ENCODE measurements at places on chromosomes 6 and 20.

- no peak for DNase-seq
Measured at GRCh38 chr6:6751619-6752023, 163.1 kb downstream of the LY86 start.

DNA sequence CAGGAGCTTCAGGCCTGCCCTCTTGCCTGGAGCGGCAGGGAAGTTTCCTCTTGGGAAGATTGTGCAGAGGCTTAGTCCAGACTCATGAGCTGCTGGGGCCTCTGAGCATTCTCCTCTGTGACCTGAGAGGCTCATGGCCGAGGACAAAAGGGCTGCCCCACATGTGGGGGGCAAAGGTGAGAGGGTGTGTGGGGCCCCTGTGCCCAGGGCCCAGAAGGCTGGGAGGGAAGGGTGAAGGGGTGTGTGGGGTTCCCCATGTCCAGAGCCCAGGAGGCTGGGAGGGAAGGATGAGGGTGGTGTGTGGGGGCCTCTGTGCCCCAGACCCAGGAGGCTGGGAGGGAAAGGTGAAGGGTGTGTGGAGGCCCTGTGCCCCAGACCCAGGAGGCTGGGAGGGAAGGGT lies 50.8 kb upstream of the SLC22A1 start:
- no peak for DNase-seq

GRCh38 chr20:35511814-35512420 lies 17.5 kb downstream of the C20orf173 start:
- DNase-seq = no peak

GRCh38 chr6:106613590-106613989 lies 15.7 kb downstream of the RTN4IP1 start:
- DNase-seq = no peak

DNA sequence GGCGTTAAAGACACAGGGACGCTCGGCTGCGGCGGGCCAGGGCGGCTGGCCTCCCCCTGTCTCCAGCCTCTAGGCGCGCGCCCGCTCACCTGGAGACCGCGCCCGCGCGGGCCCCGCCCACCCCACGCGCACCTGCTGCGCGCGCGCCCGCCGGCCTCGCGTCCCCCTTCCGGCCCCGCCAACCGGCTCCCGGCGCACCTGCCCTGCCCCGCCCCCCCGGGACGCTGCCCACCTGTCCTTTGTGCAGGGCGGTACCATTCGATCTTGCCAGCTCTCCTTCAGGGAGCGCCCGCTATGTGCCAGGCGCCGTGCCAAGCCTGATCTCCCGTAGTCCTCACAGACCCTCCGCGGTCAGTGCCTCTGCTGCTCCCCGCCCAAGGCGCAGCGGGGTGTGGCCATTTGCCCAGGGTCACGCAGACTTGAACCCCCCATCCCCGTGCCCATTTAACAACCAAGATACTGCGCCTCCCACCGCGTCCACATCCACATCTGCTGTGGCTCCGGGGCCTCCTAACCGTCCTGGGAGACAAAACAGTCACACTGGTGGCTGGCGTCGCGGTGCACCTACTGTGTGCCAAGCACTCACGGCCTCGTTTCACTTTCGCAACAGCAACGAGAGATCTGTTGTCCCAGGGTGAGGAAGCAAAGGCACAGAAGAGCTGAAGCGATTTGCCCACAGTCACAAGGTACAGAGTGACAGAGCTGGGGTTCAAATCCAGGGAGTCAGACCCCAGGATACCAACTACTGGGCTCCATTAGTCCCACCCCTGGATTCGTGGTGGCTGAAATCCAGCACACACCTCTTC lies 48.1 kb downstream of the NOL4L start:
- DNase-seq = peak; percentile 37

DNA sequence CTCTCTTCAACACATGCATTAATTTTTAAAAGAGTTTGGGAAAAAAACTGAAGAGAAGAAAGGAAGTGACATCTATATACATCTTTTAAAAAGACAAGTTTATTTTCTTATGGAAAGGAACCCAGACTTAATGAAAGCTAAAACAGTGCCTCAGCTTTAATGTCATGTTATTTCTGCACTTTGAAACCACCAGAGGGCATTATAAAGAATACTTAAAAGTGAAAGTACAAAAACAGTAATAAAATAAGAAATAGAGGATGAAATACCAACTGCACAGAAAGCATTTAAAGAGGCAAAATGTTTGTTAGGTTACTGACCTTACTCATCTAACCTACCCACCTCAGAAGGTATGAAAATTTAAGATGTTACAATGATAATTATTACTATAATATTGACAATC lies 98.8 kb downstream of the HUS1B start:
- no peak for DNase-seq

- DNase-seq = no peak
Measured at GRCh38 chr20:50056951-50057713, 55.8 kb downstream of the UBE2V1 start.

- DNase-seq = no peak
Measured at GRCh38 chr20:8272766-8273165, 140.7 kb downstream of the PLCB1 start.

DNA sequence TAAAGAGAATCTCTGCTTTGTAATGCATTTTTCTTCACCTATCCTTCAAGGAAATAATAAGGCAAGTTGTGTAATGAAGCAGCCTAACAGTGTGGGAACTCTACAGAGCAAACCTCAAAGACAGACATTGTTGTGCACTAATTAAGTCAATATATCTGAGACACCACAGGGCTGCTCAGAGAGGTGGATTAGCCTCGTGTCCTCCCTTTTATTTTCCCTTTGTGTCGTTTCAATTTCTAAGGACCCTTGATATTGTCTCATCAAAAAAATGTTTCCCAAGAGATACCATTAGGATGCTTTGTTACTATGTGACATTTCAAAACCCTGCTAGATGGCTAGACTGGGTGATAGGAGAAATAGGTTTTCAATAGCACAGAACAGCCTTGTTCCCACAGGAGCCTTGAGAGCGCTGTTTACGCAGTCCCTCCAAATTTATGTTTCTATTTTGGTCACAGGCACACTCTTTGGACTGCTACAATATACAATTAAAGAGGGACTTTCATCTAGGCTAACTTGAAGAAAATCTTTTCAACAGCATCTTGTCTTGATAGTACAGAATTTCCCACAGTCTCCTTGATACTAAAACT lies 23.1 kb downstream of the UBE3D start:
- no peak for DNase-seq

GRCh38 chr6:31139599-31139998 lies 733 bp upstream of the PSORS1C2 start:
- no peak for DNase-seq

DNA sequence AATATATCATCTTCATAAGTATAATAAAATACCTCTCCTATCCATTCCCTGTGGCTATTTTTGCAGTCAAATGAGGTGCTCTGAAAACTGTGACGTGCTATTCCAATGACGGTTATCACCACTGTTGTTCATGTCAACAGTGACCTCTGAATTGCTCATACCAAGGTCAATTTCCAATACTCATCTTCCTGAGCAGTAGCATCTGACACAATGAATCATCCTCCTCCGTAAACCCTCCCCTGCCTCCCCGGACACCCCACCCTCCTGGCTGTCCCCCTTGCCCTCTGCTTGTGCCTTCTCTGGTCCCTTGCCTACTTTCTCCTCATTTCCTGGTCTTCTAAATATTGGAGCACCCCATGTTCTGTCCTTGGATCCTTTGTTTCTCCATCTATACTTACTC lies 77.7 kb upstream of the SLC22A23 start:
- DNase-seq = no peak
